Activated CD4-positive, alpha-beta memory T cell treated with anti-CD3 and anti-CD28 coated beads for 36 hours (primary cell): ENCODE measurements at places on chromosomes 2 and 18. TPM values are rescaled to one million over a fixed set of nuclear protein-coding genes. Genes with fewer than 3 reads are reported as not detected.

The TUBA3E gene
- total RNA-seq, result not detected

The INO80B gene
- total RNA-seq, result 32.8 TPM

- no peak for DNase-seq
Observed at GRCh38 chr18:23453680-23454058, 582 bp downstream of the RIOK3 start.

DNA sequence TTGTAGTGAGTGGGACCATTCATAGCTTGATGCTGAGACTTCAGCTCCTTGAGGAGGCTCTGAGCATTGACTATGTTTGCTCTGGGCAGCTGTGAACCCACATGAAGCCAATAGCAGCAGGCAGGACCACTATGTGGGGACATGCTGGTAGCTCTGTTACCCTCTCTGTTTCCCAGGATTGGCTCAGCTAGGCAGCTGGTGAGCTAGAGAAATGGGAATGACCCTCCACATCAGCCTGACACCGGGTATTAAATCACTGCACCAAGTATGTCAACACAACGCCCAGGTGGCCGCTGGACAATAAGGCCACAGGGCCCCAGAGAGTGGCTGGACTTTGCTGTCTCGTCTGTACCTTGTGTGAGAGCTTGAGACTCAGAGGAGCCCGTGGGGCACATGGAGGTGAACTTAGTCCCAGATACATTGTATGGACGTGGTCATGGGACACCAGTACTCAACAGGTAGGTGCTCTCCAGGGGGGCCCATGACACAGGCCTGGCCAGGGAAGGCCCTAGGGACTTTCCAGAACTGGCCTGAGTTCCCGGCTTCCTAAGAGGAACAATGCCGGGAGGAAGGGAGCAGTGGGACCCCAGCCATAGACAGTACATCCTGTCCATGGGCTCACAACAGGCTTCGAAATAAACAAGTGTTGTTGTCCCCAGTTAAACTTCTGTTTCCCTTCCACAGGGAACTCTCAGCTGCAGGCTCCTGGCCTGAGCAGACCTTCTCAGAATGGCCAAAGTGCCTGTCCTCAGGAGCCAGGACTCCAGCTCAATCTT lies 35.2 kb downstream of the HS1BP3 start:
- no peak for DNase-seq

The APLF gene
- 3.1 TPM for total RNA-seq

GRCh38 chr2:110861616-110862260 lies 129.4 kb downstream of the ACOXL start:
- DNase-seq, result peak; percentile 8

The ABCB11 gene
- not detected for total RNA-seq

The CRYGD gene
- total RNA-seq, result not detected

The EHD3 gene
- 1.4 TPM for total RNA-seq

GRCh38 chr18:11268741-11269233 lies 119.4 kb upstream of the PIEZO2 start:
- DNase-seq, result no peak

The TGFBRAP1 gene
- total RNA-seq, result 16.8 TPM

- no peak for DNase-seq
Observed at GRCh38 chr2:222142027-222142426, 156.8 kb downstream of the PAX3 start.

- peak; percentile 44 for DNase-seq
Observed at GRCh38 chr2:28325567-28326468, 66.8 kb upstream of the FOSL2 start.

The IL1RL1 gene
- 1.3 TPM for total RNA-seq

The NIF3L1 gene
- 30.8 TPM for total RNA-seq

The CCDC142 gene
- total RNA-seq, result 10.1 TPM

DNA sequence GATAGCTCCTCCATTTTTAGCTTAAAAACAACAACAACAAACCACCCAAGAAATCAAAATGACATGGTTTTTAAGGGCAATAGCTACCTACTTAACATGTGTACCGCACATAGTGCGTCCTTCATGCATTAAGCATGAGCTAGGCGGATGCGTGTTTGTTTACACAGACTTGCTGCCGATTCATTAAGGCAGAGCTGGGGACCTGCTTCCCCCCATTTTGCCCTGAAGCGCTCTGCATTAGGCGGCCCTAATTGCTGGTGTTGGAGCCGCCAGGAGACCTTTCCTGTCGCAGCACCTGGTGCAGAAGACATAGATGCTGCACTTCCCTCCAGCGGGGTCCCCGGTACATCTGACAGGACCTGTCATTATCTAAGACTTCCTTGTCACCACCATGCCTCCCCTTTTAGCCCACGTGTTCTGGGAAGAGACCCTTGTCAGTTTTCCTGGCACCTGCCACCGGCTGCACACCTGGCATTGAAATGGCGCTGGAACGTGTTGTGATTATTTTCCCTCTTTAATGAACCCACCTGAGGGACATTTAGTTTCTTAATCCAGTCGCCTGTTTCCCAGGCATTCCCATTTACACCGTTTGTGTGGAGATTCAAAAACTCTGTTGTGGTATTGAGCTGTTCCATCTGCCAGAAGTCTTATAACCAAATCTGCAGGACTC lies 261.1 kb upstream of the RAB12 start:
- no peak for DNase-seq

DNA sequence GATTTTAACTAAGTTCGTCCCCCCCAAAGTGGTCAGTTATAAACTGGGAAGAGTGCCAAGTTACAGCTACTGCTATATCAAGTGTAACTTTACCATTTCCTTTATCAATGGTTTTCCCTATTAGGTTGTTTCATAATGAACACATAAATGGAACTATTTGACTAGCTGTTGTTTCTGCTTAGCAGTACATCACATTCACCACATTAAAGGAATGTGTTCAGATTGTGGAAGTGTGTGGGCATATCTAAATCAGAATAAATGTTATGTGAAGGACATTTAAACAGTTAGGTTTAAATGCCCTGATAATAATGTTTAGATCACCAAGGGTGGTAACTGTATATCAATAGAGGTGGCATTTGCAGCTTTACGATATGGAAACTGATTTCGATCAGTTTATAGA lies 45.1 kb downstream of the SLC9A4 start:
- DNase-seq, result no peak

GRCh38 chr18:26429535-26430226 lies 118.7 kb downstream of the KCTD1 start:
- no peak for DNase-seq

- no peak for DNase-seq
Observed at GRCh38 chr2:86815611-86816010, 24.9 kb upstream of the CD8A start.

- DNase-seq, result no peak
Observed at GRCh38 chr2:165191096-165191728, 12.6 kb downstream of the SCN3A start.

The INHA gene
- not detected for total RNA-seq

GRCh38 chr2:10678225-10678624 lies 11.6 kb downstream of the NOL10 start:
- no peak for DNase-seq

DNA sequence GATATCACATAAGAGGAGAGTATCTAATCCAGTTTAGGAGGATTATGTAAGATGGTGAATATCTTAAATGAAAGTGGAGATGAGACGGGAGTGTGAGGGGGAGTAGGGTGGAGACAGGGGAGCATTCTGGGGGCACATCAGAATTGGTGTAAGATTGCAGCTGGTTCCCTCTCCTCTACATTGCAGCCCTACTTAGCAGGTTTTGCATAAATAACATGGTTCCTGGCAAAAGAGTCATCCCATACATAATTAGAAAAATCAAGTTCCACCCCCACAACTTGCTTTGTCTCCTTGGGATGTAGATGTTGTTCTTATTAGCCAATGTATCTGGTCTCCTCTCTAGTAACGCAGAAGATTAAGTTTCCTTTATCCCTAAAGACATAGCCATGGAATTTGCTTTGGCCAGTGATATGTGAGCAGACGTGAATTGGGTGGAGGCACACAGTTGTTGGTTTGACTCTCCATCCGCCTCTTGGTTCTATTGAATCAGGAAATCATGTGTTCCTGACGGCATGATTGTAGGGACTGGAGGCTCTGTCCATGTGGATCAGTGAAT lies 137.9 kb downstream of the KLHL14 start:
- DNase-seq, result no peak

The MYOM1 gene
- 0.90 TPM for total RNA-seq

DNA sequence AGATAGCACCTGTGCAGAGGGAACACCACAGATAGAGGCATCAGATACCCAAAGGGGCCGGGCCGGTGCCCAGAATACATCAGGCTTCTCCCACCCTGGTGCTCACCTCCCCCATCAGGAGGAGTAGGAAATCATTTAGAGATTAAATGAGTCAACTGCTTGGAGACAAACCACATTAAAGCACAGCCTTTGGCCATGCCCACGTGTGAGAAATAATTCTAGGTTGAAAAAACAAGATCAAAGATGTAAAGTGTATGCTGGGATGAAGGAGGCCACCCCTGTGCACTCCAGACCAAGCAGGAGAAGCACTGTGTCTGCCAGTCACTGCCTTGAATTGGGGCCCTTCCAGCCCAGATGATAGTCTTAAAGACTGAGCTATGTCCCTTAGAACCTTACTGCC lies 152.8 kb upstream of the ACAA2 start:
- no peak for DNase-seq

The ARHGAP15 gene
- total RNA-seq, result 70.2 TPM

The IL36B gene
- total RNA-seq, result not detected

DNA sequence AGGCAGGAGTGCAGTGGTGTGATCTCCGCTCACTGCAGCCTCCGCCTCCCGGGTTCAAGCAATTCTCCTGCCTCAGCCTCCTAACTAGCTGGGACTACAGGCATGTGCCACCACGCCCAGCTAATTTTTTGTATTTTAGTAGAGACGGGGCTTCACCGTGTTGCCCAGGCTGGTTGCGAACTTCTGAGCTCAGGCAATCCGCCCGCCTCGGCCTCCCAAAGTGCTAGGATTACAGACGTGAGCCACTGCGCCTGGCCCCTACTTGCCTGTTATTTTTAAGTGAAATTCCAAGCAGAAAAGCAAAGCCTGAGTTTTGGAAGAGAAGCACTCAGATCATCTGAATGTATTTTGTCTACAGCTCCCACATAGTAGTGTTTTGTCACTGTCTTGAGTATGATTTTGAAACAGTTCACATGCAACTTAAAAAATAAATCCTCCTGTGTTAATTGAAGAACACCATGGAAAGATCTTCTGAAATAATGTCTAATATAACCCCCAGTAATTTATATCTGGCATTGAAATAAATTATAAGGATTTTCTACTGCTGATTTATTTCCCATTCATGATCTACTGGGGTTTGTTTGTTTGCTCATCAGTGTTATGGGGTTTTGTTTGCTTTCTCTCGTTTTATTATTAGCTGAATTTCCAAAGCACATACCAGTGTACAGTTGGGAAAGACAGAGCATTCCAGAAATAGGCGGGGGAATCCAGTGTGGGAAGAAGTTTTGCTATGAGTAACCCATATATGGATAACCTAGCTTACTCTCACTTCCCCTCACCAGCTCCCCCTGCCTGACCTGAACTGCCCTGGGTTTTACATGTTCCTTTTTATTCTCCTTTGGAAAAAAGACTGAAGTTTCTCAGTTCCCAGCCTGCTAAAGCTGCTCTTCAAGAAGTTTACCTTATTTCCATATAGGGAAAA lies 80.1 kb upstream of the MAP3K20 start:
- no peak for DNase-seq

The RNF149 gene
- total RNA-seq, result 46.9 TPM

The MEIS1 gene
- total RNA-seq, result not detected

DNA sequence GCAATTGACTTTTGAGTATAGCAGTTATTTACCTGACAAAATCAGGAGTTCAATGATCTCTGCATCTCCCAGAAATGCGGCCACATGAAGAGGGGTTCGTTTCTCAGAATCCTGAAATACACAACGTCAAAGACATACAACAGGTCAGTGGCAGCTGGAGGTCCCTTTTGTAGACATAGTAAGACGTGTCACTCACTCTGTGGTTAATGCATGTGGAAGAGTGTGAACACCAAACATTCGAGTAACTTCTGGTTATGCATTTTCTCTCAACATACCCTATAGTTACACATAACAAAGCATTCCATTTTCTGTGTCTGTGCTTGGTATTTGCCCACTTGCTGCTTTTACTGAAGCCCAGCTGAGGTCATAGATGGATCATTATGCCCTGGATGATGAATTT lies 163.6 kb downstream of the ANKRD44 start:
- no peak for DNase-seq

- DNase-seq, result no peak
Observed at GRCh38 chr18:75406491-75407445, 20.7 kb downstream of the SMIM21 start.
